Pancreas (tissue), 10 donors: ENCODE measurements at places on chromosomes 16 and 17. TPM values are rescaled to one million over a fixed set of nuclear protein-coding genes. Genes with fewer than 3 reads are reported as not detected.

Gene PRR35
- 0.97 TPM for total RNA-seq

Gene KRTAP17-1
- total RNA-seq: not detected

Gene SYCE1L
- 3.3 TPM for total RNA-seq

Gene CDRT4
- 6.9 TPM for total RNA-seq

Gene THUMPD1
- total RNA-seq: 19.7 TPM

Gene BOLA2
- total RNA-seq: 1.8 TPM

Gene PPM1E
- total RNA-seq: 0.09 TPM

DNA sequence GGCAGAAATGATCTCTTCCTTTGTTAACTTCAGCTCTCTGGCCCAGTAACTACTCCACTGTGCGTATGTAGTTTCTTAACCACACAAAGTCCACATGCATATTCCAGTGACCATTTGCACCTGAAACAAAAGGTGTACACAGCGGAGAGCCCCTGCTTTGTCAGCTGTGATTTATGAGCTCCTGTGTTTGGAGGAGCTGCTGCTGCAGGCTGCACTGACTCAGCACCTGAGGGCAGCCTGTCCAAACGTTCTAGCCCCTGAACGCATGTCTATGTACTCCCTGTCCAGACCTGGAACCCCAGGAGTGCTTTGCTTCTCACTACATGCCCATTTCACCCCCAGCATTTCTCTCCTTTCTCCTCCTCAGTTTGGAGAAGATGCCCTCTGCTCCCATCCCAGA is 216.1 kb downstream of the ABCC12 start:
- DNase-seq: no peak

- DNase-seq: no peak
These were observed 469.6 kb downstream of the SOX9 start for GRCh38 chr17:72590382-72590781.

- no peak for DNase-seq
These were observed 8.0 kb upstream of the SLC35B1 start for GRCh38 chr17:49715717-49716279.

GRCh38 chr17:7969433-7969832 is 33.0 kb upstream of the GUCY2D start:
- no peak for DNase-seq

DNA sequence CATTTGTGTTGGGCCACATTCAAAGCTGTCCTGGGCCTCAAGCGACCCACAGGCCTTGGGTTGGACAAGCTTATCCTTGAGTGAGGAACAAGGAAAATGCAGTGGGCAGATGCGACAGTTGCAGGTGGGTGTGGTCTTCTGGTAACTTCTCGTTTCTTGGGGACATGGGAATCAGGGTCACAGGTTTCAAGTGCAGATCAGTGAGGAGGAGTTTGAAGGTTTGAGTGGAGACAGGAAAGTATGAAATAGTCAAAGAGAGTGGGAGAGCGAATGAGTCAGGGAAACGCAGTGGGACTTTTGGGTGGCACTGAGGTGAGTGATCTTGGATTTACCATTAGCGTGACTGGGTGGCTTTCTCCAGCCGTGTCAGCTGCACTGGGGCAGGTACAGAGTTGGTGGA is 15.4 kb upstream of the CCL22 start:
- DNase-seq: no peak

DNA sequence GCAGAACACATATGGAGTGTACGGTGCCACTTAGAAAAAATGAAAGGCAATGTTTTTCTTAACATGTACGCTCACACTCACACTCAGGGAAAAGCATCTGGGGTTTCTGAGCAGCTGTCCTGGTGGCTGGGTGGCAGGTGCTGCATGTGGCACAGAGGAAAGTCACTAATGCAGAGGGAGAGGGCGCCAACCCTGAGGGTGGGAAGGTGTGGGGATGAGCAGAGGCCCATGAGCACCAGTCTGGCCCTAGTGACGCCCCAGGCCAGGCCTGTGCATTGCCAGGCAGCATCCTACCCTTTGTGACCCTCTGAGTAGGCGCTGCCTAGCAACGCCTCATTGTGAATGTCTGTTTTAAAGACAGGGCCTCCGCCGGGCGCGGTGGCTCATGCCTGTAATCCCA is 19.1 kb upstream of the LCMT1 start:
- no peak for DNase-seq

DNA sequence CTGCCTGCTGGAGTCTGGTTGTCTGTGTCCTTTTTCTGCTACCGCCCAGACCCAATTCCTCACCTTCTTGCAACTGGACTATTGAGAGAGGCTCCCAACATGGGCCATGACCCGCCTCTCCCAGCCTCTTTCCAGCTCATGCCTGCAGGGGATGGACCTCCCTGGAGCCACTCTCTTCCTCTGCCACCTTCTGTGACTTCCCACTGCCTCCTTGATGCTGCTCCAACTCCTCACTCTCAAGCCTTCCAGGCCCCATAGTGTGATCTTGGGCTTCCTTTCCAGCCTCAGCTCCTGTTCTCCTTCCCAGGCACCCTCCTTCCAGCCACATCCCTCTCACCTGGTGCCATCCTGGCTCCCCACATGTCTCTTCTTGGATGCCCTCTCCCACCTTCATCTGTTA is 11.1 kb downstream of the ZNF768 start:
- no peak for DNase-seq

DNA sequence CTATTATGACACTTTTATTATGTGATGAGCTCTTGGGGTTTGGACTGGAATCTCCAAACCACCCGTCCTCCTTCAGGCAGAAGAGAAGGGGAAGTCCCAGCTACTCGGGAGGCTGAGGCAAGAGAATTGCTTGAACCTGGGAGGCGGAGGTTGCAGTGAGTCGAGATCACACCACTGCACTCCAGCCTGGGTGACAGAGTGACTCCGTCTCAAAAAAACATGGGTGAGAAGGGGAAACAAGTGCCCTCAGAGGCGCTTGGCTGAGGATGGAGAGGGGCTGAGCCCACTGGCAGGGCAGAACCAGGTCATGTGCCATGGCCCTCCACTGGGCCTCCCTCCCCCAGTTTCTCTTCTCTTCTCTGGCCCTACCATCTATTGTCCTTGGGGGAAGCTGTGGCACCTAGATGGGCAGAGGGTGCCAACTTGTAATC is 120.9 kb upstream of the SMURF2 start:
- no peak for DNase-seq

DNA sequence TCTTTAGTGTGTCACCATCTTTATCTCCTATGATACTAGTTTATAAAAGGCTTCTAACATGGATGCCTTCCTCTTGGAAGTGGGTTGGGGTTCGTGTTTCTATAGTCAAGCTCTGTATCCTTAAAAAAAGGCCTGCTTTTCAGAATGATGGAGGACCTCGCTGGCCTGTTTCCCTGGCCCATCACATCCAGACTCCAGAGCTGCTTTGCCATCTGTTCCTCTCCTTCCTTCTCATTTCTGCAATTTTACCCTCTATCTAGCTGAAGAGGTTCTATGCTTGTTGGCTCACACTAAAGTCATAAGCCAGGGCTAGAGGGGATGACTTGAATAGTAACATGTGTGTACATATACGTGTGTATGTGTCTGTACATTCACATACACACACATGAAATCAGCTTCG is 450.8 kb upstream of the HSBP1 start:
- no peak for DNase-seq

- no peak for DNase-seq
These were observed 163.9 kb downstream of the ZFHX3 start for GRCh38 chr16:72884037-72884436.

DNA sequence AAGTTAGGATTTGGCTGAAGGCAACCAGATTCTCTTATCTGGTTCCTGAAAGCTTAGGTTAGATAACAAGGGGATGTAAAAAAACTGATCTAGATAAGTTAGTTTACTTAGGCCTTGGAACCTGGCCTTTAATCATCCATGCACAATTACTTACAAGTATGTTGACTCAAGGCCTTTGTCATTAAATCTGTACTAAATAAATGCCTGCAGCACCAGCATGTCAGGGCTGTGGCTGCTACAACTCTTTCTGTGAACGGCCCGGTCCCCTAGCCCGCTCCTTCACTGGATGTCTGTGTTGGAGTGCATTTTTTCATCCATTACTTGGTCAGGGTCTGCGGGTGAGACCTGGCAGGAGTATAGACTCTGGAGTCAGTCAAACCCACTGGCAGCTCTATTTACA is 48.4 kb upstream of the ALDH3A1 start:
- no peak for DNase-seq

GRCh38 chr16:8168016-8168415 is 422.3 kb downstream of the TMEM114 start:
- DNase-seq: no peak
